Astrocyte of the hippocampus (primary cell): ENCODE measurements at places on chromosomes 1 and 21.

- no peak for DNase-seq
These were observed 9.8 kb downstream of the SAMD11 start for GRCh38 chr1:933603-933940.

- DNase-seq, result no peak
These were observed 24.4 kb upstream of the DYRK1A start for GRCh38 chr21:37342046-37342632.

- DNase-seq, result peak; percentile 95
These were observed 7.2 kb upstream of the TACSTD2 start for GRCh38 chr1:58584082-58584895.

DNA sequence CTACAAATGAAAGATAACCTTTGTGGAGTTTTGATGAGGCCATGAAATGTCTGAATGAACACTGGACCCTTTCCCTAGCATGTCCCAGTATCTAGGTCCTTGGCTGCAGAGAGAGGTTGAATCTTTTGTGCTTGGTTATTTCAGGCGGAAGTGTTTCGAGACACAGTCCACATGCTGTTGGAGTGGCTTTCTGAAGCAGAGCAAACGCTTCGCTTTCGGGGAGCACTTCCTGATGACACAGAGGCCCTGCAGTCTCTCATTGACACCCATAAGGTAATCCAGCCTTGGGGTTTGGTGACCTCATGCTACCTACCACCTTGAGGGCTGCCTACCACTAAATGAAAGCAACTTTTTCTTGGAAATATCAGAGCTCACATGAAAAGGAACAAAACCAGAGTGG, 38.9 kb upstream of the BMP8A start:
- DNase-seq, result no peak

- peak; percentile 84 for DNase-seq
These were observed 369.6 kb upstream of the USP24 start for GRCh38 chr1:55584526-55585401.

- peak; percentile 23 for DNase-seq
These were observed 76.6 kb downstream of the PLPP3 start for GRCh38 chr1:56502700-56503245.

- peak; percentile 18 for DNase-seq
These were observed 129.2 kb downstream of the CYYR1 start for GRCh38 chr21:26443867-26444266.

DNA sequence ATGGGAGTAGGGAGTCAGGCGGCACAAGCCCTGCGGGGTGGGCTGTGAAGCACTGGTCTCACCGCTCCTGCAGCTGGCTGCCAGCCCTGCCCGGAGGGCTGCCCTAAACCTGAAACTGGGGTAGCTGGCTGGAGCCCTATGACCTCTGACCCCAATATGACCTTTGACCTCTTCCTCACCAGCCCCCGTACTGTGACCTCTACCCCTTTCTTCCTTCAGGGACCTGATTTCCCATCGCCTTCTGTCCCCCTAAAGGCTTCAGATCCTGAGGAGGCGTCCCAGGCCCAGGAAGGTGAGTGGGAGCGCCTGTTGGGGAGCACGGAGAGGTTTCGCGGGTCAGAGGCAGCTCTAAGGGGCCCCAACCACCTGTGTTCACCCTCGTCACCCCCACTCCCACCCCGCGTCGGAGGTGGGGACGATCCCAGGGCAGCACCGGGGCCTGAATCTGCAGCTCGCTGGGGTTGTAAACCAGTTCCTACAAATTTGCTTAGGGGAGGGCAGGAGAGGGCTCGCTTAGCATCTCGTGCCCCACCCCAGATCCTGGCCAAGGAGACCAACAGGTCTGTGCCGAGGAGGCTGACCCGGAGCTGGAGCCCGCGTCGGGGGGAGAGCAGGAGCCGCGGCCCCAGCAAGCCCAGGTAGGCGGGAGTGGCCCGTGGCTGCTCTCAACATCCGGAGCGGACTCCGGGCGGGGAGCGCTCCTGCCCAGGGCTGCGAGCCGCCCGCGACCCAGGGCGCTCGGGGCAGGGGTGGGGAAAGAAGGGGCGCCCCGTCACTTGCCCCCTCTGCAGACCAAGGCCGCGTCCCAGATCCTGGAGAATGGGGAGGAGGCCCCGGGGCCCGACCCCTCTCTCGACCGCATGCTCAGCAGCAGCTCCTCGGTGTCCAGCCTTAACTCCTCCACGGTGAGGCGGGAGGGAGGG, 7.3 kb downstream of the SYTL1 start:
- peak; percentile 65 for DNase-seq

DNA sequence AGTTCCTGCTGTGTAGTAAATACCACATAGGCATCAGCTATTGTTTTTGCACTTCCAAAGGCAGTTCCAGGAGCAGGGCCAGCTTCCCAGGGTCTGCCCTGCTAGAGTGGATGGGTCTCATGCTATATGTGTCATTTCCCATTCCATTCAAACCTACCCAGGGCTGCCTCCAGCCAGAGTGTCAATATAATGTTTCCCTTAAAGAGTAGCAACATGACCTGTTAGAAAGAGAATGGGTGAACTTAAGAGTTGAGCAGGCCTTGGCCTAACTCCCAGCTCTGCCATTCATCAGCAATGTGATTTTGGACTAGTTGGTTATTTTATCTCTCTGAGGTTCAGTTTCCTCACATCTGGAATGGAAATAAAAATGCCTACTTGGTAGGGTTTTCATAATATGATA, 44.9 kb downstream of the RAB3B start:
- DNase-seq, result peak; percentile 37

- DNase-seq, result no peak
These were observed 55.2 kb downstream of the LRRC53 start for GRCh38 chr1:74457253-74457652.

- no peak for DNase-seq
These were observed 106.5 kb upstream of the EDEM3 start for GRCh38 chr1:184860985-184861754.

DNA sequence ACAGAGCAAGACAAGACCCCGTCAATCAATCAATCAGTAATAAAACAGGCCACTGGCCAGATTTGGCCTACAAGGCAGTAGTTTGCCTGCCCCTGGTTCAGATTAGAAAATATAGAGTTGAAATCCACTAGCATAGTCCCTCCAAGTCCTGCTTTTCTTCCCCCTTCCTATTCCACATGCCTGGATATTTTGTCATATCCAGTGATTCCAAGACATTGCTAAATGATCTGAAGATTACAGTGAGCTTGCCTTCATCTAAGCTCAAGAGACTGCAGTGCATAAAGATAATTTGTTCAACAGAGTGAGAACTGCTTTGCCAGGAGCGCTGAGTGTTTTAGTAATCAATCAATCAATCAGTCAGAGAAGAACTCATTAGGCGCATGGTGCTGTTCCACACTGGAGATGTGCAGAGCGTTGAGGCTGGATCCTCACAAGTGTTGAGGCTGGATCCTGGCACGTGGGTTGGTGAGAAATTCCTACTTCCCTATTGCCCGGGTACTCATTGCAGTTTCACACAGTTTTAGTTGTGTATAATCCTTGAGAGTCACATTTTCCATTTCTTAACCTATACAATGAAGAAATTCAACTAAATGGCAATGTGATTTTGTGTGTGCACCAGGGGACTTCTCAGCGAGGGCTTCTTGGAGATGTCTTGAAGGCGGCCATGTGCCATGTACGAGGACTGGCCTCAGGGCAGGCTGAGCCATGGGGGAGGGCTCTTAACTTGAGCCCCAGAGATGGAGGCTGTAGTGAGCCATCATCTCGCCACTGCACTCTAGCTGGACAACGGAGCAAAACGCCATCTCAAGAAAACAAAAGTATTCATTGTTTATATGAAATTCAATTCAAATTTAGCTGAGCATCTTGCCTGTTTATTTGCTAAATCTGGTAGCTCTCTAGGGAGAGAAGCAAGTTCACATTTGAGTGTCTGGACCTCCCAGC, 76.3 kb downstream of the TOMM20 start:
- no peak for DNase-seq

- DNase-seq, result no peak
These were observed 13.7 kb downstream of the RHEX start for GRCh38 chr1:206066479-206067171.

GRCh38 chr1:113135460-113135859, 62.5 kb downstream of the LRIG2 start:
- DNase-seq, result no peak

- no peak for DNase-seq
These were observed 127.6 kb downstream of the ZP4 start for GRCh38 chr1:237763137-237763536.

- peak; percentile 20 for DNase-seq
These were observed 149.4 kb upstream of the CAMK1G start for GRCh38 chr1:209434066-209434465.

- DNase-seq, result no peak
These were observed 15.5 kb upstream of the TSPEAR start for GRCh38 chr21:44726826-44727225.
